ENCODE measurements at places on chromosomes 4 and X. TPM values are rescaled to one million over a fixed set of nuclear protein-coding genes. Genes with fewer than 3 reads are reported as not detected.

Gene TENM3
- 1.5 TPM for total RNA-seq

Gene GUCY1A1
- 0.64 TPM for total RNA-seq

Gene NR3C2
- 0.64 TPM for total RNA-seq

Gene ODAPH
- not detected for total RNA-seq

Gene EDA2R
- total RNA-seq: 2.9 TPM

Gene SCML1
- total RNA-seq: 5.5 TPM

Gene CNKSR2
- total RNA-seq: 0.43 TPM

Gene NEIL3
- total RNA-seq: 1.3 TPM

Gene FGG
- total RNA-seq: not detected

Gene TMEM31
- total RNA-seq: not detected

Gene UGT2A1
- total RNA-seq: not detected
